ENCODE measurements at places on chromosomes 1 and 21. TPM values are rescaled to one million over a fixed set of nuclear protein-coding genes. Genes with fewer than 3 reads are reported as not detected.

Gene S100A13
- total RNA-seq: 175 TPM

Gene PDPN
- not detected for total RNA-seq

Gene KRTAP19-3
- not detected for total RNA-seq

Gene VAV3
- 1.5 TPM for total RNA-seq

Gene SLAMF8
- total RNA-seq: not detected

Gene WNT9A
- 8.7 TPM for total RNA-seq

Gene LAMB3
- total RNA-seq: 20.5 TPM

Gene OPRD1
- total RNA-seq: 0.05 TPM

Gene S100A8
- not detected for total RNA-seq

Gene SLC44A3
- total RNA-seq: 2.1 TPM

Gene FCER1G
- not detected for total RNA-seq

Gene CYYR1
- total RNA-seq: not detected

Gene CFHR4
- total RNA-seq: not detected

Gene THEM5
- not detected for total RNA-seq

Gene B4GALT3
- total RNA-seq: 24.9 TPM

Gene ITLN2
- 0.24 TPM for total RNA-seq

Gene IPO9
- 41.7 TPM for total RNA-seq

Gene CLDN19
- not detected for total RNA-seq

Gene HJV
- not detected for total RNA-seq

Gene NUAK2
- 35.2 TPM for total RNA-seq

Gene CYP4A11
- total RNA-seq: not detected

Gene AK5
- 6.9 TPM for total RNA-seq

Gene OR2T27
- total RNA-seq: not detected

Gene FAM43B
- 5.9 TPM for total RNA-seq

Gene PRPF38B
- 23.8 TPM for total RNA-seq

Gene PTPN7
- total RNA-seq: not detected

Gene PAQR6
- total RNA-seq: 4.9 TPM

Gene FMO1
- not detected for total RNA-seq

Gene KCNA10
- total RNA-seq: not detected

Gene NOS1AP
- total RNA-seq: 0.51 TPM

Gene RSRP1
- 18.9 TPM for total RNA-seq

Gene OR14K1
- not detected for total RNA-seq

Gene TCEA3
- 0.42 TPM for total RNA-seq

Gene SPRR2A
- total RNA-seq: not detected

Gene CDA
- 35.7 TPM for total RNA-seq

Gene SLC35F3
- 5.8 TPM for total RNA-seq

Gene GJA8
- total RNA-seq: not detected

Gene SLC9C2
- not detected for total RNA-seq

Gene MXRA8
- 0.21 TPM for total RNA-seq

Gene METTL18
- 4.9 TPM for total RNA-seq

Gene APOBEC4
- total RNA-seq: not detected

Gene ZNF496
- 16.2 TPM for total RNA-seq

Gene PDC
- total RNA-seq: not detected

Gene DCDC2B
- not detected for total RNA-seq

Gene PGLYRP4
- not detected for total RNA-seq

Gene CCDC17
- total RNA-seq: 0.48 TPM

Gene KCNJ6
- total RNA-seq: 3.0 TPM

Gene TMEM222
- total RNA-seq: 51.0 TPM

Gene TCHH
- total RNA-seq: 0.25 TPM

Gene PDZK1
- 0.77 TPM for total RNA-seq

Gene REN
- not detected for total RNA-seq

Gene TMEM82
- not detected for total RNA-seq

Gene ADAM30
- not detected for total RNA-seq

Gene CD34
- not detected for total RNA-seq
